ENCODE measurements at places on chromosomes 6 and 20.

GRCh38 chr6:40798069-40798770, 211.1 kb upstream of the LRFN2 start:
- DNase-seq, result no peak

- DNase-seq, result no peak
Observed at GRCh38 chr6:163710532-163711470, 296.3 kb downstream of the QKI start.

DNA sequence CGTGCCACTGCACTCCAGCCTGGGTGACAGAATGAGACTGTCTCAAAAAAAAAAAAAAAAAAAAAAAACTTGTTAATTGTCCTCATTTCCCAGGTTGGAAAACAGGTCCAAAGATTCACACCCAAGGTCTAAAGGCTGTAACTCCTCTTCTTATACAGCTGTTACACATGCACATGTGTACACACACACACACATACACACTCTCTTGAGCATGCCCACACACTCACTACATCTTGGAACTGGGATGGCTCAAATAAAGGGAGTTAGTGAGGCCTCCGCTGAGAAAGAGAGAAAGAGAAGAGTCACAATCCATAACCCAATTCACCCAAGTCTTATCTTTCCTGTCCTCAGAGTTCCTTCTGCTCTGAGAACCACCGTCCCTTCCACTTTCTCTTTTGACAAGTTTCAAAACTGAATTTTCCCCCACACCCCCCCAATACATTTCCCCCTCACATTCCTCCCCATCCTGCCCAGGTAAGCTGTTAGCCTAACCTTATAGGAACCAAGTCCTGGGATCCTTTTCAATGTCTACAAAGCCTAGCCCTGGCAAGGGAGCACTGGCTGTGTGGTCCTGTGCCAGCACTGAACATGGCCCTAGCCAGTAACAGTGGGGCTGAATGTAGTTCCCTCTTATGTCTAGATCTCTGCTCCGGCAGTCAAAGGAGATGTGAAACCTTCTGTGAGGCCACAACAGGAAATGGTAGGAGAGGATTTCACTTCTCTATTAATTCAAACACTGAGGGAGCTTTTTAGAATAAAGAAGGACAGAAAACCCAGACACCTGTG, 3.2 kb upstream of the HLA-DMB start:
- DNase-seq, result no peak

DNA sequence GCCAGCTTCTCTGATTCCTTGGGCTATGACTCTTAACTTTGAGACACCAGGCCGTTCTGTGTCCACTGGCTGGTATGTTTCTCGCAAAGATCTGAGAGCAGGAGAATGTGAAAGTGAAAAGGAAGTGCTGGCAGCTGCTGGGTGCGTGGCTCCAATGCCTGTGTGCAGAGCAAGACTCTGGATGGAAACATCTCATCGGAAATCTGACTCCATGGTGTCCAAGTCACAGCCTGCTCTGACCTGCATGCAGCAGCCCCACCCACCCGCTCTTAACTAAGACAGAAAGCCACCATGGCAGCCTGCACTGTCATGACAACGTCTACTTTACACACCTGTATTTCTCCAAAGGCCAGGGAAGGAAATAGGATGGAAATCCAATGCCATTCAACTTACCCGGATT, 66.3 kb upstream of the MPC1 start:
- DNase-seq, result no peak

DNA sequence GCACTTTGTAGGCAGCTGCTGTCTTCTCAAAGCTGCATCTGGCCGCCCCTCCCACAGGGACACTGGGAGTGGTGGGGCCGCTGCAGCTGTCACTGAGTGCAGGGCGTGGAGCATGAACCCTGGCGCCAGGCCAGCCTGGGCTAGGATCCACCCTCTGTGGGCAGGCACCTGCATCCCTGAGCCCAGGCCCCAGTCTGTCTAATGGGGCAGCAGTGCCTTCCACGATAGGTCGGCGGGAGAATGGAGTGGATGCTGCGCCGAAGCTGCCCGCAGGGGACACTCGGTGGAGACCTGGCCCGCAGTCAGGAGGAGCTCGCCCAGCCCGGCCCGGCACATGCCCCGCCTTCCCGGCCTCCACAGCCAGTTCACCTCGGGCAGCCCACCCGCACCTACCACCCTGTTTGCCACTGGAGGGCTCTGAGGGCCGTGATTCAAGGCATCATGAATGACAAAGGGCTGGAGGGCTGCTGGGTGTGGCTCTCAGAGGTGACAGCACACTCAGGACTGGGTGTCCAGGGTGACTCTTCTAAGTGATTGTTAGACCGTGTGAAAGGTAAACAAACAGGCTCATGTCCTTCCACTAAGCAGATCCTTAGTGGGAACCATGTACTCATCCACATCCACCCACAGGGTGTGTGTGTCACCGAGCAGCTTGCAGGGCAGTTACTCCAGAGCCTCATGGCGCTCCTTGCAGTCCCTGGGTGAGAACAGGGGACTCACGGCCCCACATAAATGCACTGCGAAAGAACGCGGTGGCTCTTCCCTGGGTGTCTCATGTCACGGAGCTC, 133.9 kb downstream of the AGPAT4 start:
- no peak for DNase-seq

DNA sequence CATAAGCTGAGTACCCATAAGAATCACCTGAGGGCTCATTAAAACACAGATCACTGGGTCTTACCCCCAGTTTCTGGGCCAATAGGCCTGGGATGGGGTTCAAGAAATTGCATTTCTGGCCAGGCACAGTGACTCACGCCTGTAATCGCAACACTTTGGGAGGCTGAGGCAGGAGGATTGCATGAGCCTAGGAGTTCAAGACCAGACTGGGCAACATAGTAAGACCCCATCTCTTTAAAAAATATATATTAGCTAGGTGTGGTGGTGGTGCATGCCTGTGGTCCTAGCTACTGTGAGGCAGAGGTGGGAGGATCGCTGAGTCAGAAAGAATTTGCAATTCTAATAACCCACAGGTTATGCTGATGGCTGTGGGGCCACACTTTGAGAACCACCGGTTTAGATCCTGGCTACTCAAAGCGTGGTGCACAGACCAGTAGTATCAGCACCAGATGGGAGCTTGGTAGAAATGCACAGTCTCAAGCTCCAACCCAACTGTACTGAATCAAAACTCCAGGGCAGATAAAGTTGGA, 2.0 kb downstream of the CCM2L start:
- no peak for DNase-seq

GRCh38 chr6:130677312-130677711, 149.9 kb upstream of the SMLR1 start:
- no peak for DNase-seq

DNA sequence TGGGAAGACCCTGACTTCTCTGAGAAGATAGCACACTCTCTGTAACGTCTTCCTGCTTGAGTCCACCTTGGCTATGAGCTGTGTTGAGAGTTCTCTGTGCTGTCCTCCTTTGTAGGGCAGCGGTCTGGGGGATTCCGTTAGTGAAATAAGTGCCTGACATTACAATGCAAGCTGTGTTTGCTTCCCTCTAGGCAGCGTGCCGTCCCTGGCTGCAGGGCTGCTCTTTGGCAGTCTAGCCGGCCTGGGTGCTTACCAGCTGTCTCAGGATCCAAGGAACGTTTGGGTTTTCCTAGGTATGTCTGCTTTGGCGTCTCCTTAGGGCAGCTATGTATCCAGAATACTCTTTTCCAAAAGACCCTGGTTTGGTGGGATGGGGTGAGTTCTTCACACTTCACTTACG, 2.8 kb downstream of the TMEM14C start:
- no peak for DNase-seq
